Ascending aorta (tissue), 2 donors: ENCODE measurements at places on chromosomes 12 and 14.
A peak's percentile ranks its signal among the peaks of the same experiment; 100 is the strongest.

GRCh38 chr12:81314903-81315531 is 237.1 kb downstream of the ACSS3 start:
- DNase-seq = no peak

DNA sequence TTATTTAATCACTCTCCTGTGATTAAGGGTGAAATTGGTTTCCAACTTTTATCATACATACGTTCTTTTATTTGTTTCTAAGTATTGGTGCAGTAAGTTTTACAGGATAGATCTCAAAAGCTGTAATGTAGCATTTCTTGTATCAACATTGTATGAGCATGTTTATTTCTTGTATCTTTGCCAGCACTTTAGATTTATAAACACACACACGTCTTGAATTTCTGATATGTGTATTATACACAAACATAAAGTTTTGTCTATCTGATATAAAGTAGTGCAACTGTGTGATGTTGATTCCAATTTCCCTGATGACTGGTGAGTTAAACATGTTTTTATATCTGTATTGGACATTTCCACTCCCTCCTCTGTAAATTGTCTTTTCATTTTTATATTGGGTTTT is 134.7 kb downstream of the NOVA1 start:
- no peak for DNase-seq

GRCh38 chr14:89915114-89915878 is 39.2 kb downstream of the EFCAB11 start:
- peak; percentile 81 for DNase-seq

DNA sequence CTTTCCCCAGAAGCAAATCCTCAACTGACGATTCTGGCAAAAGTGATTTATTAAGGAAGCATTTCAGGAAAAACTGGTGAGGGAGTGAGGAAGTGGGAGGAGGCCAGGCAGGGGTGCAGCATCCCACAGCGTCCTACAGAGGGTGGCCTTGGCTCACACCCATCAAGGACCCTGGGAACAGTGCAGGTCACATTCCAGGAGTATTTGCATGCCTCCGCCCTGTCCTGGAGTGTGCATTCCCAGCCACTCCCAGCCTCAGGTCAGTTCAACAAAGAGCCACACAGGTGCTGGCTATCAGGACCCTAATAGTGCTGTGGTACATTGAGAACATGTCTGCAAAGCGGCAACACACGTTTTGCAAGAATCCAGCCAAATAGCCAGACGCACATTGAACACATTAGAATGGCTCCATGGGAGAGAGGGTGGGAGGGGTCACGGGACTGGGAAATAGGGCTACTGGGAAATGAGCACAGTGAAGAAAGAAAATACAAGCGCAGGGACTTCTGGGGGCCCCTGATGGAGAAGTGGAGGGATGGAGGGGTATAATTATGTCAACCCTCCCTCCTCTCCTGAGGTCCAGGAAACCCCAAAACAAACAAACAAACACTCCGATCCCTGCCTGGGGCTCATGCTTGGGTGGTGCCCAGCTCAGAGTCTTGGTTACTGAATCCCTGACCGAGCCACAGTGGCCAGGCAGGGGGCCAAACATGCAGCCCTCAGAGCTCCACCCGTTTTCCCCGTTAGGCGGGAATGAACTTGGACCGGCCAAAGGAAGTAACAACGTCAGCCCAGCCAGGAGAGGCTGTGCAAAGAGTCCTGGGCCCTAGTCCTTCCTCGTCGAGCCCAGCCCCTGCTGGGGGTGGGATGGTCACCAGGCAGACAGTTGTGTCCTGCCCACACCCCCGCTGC is 36.5 kb downstream of the CMKLR1 start:
- DNase-seq = peak; percentile 87

- no peak for DNase-seq
Measured at GRCh38 chr14:93110856-93111419, 4.8 kb downstream of the ITPK1 start.

GRCh38 chr14:72924337-72924736 is 1.9 kb upstream of the DCAF4 start:
- DNase-seq = no peak

GRCh38 chr14:78904094-78904493 is 733.9 kb downstream of the NRXN3 start:
- DNase-seq = no peak

- DNase-seq = no peak
Measured at GRCh38 chr14:35355981-35356841, 48.3 kb downstream of the NFKBIA start.

DNA sequence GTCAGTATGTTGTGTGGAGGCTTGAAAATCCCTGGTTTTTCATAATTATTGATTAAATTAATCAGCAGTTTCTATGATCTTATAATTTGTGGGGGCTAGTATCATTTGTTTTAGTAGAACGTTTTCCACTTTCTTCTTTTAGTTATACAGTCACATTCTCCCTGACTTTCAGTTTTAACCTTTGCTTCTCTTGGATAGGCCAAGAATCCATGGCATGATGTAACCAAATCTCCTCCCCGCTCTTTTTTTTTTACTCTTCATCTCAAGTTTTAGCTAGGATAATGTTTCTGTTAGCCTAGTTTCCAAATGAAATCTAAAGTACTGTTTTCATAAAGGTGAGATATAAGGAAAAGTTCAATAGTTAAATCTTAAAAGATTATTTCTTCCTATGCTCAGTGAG is 106.5 kb downstream of the TMEM117 start:
- DNase-seq = no peak

- DNase-seq = no peak
Measured at GRCh38 chr12:91606662-91607377, 424.2 kb upstream of the DCN start.

GRCh38 chr12:109946913-109947312 is 46.8 kb downstream of the TCHP start:
- DNase-seq = no peak

DNA sequence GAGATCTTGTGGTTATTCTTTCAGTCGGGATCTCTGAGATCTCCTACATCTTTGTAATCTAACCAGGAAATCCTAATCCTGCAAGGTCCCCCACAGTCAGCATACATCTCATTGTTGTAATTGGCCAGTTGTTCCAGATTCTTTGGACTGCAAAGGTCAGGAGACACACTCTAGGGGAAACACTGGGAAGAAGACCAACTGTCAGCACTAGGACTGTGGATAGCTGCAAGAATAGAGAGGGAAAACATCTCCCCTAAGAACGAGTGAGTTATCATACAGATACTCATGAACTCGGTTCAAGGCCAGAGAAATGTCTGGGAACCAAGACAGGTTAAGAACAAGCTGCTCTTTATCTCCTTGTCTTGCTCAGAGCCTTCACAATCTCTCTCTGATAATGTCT is 217.9 kb upstream of the TMPO start:
- no peak for DNase-seq

DNA sequence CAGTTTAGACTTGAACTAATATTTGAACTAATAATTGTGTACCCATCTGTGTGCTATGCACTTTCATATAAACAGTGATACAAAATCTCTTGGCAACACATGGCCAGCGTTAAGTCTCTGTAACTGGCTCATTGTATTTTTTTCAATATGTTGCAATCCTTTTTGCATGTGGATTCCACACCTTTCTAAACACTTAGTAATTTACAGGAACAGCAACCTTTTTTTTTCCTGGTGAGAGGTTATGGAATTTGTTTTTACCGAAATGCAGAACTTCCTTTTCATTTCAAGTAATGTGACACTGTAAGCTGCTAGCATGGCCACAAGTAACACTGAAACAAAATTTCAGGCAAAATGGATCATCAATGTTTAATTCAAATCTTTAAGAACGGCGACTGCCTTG is 45.4 kb upstream of the EPS8 start:
- DNase-seq = no peak

DNA sequence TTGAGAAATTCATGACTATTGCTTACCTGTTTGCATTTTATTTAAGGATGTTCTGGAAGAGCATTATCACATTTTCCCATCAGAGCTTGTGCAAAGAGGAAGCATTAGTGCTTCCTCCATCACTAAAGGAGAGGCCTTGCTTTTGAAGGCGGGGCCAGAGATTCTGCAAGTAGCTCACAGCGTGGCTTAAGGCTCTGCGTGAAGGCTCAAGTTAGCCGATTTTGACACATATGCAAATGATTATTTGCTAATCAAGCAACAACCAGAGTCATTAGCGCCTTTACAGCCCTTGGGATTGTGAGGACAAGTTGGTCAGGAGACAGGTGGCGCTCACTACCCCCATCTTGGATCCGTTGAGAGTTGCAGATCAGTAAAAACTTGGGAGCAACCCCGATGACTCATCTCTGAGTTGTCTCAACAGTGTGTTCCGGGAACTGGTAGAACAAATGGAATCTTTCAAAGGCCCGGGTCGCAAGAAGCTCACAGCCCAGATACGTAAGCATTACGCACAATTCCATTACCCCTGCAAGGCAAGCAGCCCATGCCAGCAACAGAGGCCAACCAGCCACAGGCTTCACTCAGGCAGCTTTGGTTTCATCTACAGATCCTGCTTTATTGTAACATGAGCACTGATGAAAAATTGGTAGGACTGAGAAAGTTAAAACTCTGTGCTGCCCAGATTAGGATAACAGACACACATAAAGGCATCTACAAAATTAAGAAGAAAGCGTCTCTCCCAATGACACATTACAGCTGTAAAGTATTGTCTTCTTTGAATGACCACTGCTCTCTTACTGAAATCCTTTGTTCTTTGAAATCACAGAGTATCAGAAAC is 34.9 kb upstream of the SPTSSA start:
- DNase-seq = peak; percentile 27

DNA sequence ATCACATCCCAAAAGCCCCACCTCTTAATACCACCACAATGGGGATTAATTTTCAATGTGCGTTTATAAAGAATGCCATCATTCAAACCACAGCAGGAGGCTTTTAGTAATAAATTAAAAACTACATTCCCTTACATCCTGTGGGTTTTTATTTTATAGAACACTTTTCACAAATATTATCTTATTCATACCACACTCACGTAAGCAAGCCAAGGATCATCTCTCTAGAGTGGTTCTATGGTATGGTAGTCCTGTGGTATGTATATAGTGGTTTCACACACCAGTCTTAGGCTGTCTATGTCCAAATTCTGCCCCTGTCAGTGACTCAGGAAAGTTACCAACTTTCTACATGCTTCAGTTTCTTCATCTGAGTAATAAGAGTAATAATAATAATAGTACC is 100.2 kb downstream of the GALC start:
- DNase-seq = no peak

DNA sequence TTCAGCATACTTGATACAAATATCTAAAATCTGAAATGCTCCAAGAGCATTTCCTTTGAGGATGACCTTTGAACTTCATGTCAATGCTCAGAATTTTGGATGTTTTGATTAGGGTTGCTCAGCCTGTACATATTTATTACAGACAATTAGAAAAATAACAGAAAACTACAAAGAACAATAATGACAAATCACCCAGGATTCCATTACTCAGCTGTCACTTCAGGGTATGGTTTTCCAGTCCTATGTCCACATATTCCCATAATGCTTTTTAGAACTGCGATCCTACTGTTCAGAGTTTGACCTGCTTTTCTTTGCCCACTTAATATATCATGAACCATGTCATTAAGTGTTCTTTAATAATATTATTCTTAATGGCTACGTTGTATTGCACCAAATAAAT is 11.4 kb downstream of the DLGAP5 start:
- no peak for DNase-seq

- DNase-seq = no peak
Measured at GRCh38 chr12:44206045-44206444, 370.2 kb downstream of the TMEM117 start.

- DNase-seq = no peak
Measured at GRCh38 chr14:96663491-96664067, 133.6 kb upstream of the VRK1 start.

DNA sequence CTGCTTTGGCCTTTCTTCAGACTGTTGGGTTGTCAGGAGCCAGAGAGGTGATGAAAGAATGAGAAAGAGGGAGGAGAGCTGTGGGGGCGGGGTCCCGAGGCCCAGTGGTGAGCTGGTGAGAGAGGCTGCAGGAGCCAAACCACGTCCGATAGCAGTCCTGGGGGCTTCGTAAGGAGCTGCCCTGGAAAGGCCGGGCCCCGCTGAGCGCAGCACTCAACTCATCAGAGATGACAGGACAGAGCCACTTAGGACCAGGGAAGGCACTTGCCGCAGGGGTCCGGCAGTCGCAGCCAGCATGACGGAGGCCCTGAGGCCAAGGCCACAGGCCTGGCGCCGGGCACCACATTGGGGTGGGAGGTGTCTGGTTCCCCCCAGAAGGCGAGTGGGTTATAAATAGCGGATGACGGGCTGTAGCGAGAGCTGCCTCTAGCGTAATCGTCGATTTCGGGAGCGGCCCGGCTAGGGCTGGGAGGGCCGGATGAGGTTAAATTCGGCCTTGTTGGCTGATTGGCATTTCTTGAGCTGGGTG is 179.0 kb downstream of the TSPAN9 start:
- DNase-seq = no peak

DNA sequence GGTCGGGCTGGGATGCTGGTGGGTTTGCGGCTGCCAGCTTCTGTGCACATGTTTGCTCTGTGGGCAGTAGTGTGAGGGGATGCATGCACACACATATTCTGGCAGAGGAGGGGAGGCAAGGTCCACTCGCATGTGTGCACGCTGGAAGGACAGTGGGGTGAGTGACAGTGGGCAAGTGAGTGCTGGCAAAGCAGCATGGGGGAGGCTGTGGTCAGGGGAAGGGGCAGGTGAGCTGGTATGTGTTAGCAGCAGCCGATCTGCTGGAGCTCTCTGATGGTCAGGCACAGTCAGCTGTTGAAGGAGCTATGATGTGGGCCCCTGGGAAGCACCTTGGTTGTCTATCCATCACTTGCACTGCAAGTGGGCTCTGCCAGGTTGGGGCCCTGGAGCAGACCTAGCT is 170.3 kb downstream of the NTS start:
- no peak for DNase-seq

GRCh38 chr14:68771631-68772030 is 21.2 kb downstream of the ZFP36L1 start:
- DNase-seq = no peak

- no peak for DNase-seq
Measured at GRCh38 chr12:124492879-124493808, 74.3 kb downstream of the NCOR2 start.

DNA sequence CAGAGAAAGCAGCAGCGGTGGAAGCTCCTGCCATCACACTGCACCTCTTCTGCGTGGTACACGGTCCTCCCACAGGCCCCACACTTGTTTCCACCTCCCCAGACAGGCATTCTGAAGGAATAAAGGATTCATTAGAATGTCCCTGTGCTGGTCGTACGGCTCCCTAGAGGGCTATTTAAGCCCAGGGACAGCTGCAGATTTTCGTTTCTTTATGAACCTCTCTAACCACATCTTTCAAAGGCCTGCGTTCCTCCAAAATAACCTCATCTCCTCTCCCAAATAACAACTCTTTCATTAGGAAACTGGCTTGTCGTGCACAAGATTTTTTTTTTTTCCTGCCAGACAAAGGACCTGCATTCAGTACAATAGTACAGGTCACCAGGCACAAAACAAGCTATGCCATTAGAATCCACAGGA is 12.7 kb downstream of the CSRP2 start:
- DNase-seq = no peak

DNA sequence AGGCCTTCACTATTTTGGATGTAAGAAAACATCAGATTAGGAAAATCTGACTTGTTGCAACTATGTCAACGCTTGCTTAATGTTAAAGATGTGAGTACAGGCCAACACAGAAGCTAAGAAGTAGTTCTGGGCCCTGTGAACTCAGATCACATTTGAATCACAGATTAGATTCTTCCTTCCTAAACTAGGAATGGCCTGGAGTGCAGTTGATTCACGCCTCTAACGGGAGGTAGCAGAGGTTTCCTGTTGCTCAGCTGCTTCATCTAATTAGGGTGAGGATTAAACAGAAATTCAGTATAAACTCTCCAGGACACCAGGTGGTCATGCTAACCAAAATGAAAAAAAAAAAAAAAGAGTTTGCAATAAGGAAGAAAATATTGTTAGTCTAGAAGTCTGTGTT is 314.3 kb downstream of the TRHDE start:
- no peak for DNase-seq

- DNase-seq = no peak
Measured at GRCh38 chr14:76551906-76552305, 176.0 kb downstream of the ESRRB start.
